Stimulated activated CD4-positive, alpha-beta T cell treated with anti-CD3 and anti-CD28 coated beads, Interleukin-12 subunit alpha, Interleukin-12 subunit beta, amount 100 ng/mL, for 24 hours (primary cell): ENCODE measurements at places on chromosomes 1 and 21.

DNA sequence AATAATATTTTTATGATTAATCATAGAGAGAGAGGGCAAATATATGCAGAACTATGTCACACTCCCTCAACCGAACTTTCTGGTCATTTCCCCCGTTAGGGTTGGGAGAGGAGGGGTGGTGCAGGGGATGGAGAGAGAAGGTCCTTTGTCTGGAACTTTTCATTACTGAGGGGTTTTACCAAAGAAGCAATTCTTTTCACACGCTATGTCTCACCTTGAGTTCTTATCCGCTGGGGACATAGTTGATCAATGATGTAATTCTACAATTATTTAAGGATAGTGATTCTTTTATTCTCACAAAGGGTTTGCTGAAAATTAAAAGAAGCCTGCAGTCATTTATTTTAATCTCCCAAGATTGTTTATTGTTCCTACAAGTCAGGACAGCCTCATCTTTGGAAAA lies 98.3 kb upstream of the RUNX1 start:
- no peak for DNase-seq

DNA sequence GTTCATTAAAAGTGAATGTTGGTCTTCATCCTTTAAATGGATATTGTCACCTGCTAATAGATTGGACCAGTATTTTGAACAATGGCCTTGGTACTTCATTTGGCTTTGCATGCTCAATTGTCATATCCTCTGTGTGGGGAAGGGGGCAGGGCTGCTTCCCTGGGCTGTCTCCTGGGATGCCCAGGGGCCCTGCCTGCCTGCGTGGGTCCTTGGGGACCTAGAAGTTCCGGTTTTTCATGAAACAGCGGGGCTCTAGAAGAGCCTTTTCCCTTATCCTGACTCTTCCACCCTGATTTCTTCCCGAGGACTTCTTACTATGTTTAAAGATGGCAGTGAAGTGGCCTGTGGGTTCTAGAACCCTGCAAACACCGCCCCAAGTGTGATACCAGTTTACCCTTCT lies 97.5 kb downstream of the DISC1 start:
- no peak for DNase-seq

GRCh38 chr21:43974791-43975468 lies 37.2 kb upstream of the TRAPPC10 start:
- DNase-seq, result no peak

DNA sequence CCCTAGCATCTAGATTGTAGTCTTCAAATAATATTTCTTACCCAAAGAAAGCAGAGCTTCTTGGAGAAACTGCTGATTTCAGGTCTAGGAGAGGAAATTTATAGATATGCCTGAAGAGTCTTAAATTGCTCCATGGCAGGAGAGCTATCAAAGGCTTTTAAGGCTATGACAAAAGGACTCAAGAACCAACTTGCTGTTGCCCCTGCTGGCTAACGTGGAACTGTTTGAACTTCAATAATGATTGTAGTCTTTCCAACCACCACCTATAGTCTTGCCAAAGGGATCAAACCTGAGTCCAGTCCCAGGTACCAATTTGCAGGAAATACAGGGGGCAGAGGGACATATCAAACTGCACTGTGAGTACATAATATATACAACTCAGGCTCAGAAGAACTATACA lies 336.2 kb upstream of the ESRRG start:
- DNase-seq, result no peak

- DNase-seq, result no peak
Measured at GRCh38 chr1:154591206-154591605, 16.8 kb downstream of the ADAR start.

GRCh38 chr21:17784604-17785402 lies 34.4 kb downstream of the C21orf91 start:
- DNase-seq, result no peak

DNA sequence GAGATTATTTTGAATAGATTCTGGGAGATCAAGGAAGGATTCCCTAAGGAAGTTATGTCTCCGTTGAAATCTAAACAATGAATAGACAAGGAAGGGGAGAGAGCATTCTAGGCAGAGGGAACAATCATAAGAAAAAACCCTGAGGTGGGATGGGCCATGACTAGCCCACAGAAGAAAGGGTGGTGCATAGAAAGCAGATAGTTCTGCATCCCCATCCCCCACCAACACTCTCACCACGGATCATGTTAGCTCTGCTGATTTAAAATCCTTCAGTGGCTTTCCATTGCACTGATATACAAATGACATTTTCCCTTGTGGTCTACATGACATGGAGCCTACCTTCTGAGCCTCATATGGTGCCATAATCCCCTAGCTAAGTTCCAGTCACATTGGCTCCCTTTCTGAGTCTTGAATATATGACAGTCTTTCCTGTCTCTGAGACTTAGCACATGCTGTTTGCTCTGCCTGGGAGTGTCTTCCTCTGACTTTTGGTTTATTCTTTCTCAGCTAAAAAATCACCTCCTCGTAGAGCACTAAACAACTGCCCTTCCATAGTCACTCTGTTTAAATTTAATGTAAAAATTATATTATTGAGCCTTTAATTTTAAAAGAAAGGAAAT lies 15.2 kb downstream of the SCMH1 start:
- no peak for DNase-seq

- no peak for DNase-seq
Measured at GRCh38 chr21:20308586-20309315, 689.5 kb upstream of the NCAM2 start.

DNA sequence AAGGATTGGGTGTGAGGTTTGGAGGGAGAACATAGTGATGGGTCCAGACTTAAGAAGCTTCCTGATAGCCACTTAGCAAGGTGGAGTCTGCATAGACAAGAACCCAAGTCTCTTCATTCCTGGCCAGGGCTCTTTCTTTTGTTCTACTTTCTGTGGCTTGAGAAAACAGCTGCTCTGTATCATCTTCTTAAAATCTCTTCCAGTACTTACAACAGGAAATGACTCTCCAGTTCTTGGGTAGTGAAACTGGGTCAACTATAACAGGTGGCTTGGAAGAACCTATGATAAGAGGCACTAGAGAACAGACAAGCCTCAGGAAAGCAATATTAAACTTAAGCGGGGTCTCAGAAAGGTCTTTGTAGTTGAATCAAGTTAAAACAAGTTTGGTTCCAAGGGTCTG lies 148.1 kb upstream of the USP24 start:
- no peak for DNase-seq

- DNase-seq, result no peak
Measured at GRCh38 chr1:17763995-17764394, 8.9 kb downstream of the ACTL8 start.
